ENCODE measurements at places on chromosomes 1 and 21.

DNA sequence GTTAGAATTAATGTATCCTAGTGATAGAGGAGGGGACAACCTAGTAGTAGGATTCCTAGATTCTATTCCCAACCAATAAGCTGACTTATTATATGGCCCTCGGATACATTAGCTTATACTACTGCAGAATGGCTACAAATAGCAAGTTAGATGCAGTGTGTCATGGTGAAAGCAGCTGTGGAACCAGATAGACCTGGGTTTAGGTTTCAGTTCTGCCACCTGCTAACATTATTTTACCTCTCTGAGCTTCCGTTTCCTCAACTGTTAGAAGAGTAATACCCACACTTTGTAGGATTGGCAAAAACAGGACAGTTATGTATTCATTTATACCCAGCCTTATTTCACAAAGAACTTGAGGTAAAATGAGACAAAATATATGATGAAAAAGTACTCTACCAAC lies 21.6 kb upstream of the MAGOH start:
- DNase-seq, result no peak

GRCh38 chr1:222167111-222167510 lies 380.8 kb downstream of the HHIPL2 start:
- no peak for DNase-seq

GRCh38 chr21:45151445-45152160 lies 77.2 kb downstream of the ADARB1 start:
- DNase-seq, result no peak

DNA sequence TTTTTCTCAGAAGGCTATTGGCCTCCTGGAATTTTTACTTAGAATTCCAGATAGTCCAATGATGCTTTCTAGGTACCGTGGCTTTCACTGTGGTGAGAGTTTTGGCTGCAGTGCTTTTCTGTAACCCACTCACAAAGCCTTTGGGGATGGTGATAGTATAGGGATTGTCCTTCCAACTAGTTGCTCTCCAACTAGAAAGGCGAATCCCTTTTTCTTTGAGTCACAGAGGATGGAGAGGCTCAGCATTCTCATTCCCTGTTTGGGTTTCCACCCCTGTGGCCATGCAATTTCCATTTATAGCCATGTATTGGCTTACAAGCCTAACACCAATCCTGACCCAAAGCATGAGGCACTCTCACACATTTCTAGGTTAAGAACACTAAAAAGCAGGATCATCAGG lies 300.3 kb downstream of the DISC1 start:
- no peak for DNase-seq

GRCh38 chr1:99264201-99265021 lies at the start of gene PLPPR4:
PLPPR4 (plus strand) TSS chr1:99264492; CDS start chr1:99264594, 102 bp downstream.
- peak; percentile 6 for DNase-seq

DNA sequence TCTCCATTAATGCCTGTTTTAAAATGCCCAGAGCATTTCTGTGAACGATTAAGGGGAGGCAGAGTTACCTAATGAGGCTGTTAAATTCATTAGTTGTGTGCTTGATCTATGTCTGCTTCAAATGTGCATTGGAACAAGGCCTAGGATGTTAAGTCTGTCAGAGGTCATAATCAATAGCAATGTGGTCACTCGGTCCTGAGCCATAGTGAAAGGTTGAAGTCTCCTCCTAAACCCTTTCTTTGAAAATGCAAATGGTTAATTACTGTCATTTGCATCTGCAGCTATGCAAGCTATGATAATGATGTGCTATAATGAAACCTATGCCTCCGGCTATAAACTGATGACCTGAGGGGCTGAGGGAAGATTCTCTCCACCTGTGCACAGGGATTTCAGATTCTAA lies 114.2 kb upstream of the NR5A2 start:
- no peak for DNase-seq

- DNase-seq, result no peak
Observed at GRCh38 chr1:83901547-83902155, 97.3 kb downstream of the TTLL7 start.

DNA sequence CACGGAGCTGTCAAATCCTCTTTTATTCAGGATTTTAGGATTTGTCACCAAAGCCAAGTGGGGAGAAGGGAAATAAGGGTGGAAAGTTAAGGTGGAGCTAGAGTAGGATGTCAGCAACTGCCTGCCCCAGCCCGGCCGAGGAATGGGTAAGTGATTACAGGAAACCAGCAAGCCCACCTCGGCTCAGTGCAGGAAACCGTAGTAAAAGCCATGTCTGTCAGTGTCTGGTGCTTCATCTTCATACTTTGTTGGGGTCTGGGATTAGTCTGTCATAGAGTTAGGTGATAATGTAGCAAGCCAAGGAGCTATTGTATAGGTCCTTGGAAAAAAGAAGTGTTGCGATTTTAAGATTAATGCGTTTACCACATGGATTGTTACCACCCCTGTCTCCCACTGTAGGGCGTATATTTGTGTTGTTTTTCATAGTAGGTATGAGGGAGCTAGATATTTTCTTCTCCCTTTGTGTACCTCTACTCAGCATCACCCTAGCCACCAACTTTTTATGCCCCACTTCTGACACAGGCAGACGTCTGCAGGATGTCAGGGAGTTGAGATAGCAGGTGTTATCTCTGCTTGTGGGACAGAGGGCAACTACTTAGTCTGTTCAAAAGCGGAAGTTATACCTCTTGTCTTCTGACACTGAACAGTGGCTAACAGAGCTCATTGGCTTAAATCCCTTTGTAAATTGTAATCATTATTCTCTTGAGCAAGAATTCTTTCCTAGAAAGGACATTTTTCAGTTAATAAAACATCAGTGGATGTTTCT lies 253.7 kb downstream of the HHAT start:
- DNase-seq, result no peak

DNA sequence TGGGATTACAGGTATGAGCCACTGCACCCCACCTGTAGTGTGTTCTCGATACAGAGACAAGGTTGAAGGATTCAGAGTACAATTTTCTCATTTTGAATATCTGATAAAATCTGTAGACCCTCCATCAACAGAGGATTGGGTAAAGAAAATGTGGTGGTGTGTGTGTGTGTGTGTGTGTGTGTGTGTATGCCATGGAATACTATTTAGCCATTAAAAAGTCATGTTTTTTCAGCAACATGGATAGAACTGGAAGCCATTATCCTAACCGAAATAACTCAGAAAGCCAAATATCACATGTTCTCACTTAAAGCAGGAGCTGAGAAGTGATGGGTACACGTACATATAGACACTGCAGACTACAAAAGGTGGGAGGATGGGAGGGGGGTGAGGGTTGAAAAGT lies 57.9 kb downstream of the TRAF5 start:
- DNase-seq, result no peak

- DNase-seq, result no peak
Observed at GRCh38 chr21:45178971-45179370, 104.6 kb downstream of the ADARB1 start.

DNA sequence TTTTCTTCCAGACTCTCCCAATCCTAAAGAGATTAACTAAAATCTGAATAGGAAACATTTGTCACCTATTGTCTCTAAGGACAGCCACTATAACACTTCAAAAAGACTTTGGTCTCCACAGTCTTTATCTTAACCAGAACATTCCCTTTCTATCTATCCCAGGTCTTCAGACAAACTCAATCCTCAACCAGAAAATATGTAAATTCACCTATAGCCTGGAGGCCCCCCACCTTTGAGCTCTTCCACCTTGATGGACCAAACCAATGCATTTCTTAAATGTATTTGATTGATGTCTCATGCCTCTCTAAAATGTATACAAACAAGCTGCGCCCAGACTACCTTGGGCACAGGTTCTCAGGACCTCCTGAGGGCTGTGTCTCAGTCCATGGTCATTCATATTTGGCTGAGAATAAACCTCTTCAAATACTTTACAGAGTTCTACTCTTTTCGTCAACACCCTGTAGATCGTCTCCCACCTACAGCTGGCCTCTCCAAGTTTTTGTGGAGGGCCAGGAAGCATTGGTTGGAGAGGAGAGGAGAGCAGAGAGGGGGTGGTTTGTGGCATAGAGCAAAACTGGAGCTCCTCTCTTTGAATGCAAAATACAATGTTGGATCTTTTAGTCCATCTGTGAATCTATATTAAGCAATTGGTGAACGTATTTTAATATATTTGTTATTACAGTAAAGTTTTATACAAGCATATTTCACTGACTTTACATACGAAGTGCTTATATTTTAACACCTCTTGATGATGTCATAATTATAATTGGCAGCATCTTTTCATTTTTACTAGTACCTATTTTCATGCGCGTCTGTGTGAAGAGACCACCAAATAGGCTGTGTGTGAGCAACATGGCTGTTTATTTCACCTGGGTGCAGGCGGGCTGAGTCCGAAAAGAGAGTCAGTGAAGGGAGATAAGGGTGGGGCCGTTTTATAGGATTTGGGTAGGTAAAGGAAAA lies 230.7 kb upstream of the DUSP10 start:
- DNase-seq, result no peak

- DNase-seq, result no peak
Observed at GRCh38 chr1:178727014-178727895, 2.2 kb downstream of the RALGPS2 start.

DNA sequence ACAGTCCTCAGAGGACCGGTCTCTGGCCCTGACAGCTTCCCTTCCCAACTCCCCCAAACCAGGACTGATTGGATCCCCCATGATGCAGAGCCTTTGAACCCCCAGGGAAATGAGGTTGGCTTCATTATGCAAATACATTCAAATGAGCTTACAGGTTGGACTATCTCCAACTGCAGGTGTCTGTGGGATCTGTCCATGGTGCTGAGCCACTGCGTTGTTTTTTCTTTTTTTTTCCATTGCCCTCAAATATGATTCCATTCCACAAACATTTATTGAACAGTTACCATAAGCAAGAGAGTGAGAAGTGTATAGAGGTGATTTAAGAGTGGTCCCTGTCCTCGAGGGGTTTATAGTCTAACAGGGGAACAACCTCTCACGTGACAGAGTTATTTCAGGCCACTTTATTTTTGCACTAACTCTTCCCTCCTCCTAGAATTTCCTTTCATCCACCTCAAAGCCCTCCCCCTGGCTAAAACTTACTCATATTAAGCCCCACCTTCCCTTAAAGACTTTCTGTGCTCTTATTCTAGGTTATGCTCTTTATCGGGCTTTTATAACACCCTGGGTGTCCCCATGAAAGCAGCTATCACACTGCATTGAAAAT lies 21.9 kb downstream of the DLGAP3 start:
- DNase-seq, result no peak

DNA sequence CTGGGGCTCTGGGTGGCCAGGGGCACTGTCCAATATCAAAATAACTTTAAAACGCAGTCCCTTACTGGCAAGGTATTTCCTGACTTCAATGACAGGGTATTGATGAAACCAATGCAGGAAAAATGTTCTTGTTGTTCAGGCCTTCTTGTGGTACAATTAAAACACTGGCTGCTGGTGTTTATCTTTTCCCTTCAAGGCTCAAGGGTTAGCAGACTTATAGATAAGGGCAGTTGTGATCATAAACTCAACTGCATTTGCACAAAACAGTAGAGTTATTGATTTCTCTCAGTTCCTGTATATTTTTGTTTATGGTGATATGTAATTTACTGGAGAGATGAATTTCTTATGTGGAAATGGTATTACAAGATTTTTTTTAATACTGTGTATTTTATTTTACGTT lies 2.7 kb upstream of the CD84 start:
- no peak for DNase-seq

DNA sequence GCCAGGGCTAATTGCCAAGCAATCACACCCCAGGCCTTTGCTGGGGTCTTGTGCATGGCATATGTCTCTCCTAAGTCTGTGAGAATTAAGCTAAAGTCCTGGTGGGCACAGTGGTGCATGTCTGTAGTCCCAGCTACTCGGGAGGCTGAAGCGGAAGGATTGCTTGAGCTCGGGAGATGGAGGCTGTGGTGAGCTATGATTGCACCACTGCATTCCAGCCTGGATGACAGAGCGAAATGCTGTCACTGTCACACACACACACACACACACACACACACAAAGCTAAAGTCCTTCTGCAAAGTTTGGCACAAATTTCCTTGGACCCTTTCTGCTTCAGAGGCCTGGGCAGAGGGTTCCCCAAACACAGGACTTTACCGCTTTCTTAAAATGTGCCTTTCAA lies 31.3 kb upstream of the DNAJC11 start:
- DNase-seq, result no peak

GRCh38 chr1:117166076-117166475 lies 44.5 kb upstream of the TRIM45 start:
- DNase-seq, result no peak

GRCh38 chr1:11977625-11978024 lies 2.6 kb upstream of the MFN2 start:
- DNase-seq, result no peak

DNA sequence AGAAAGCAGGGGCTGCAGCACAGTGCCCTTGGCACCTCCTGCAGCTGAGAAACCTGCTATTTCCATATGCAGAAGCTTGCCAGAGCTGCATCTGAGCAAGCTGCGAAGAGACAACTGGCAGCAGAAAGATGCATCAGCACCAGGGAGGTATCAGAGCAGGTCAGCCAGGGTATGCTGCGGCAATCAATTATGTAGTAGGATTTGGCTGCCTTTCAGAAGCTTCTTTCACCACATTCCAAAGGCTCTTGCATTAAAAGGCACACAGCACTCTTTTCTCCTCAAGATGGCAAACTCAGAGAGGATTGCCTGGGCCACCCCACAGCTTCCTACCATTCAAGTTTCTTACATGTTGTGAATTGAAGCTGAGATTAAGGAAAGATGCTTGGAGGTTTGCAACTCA lies 47.6 kb upstream of the RAP1A start:
- no peak for DNase-seq

- DNase-seq, result no peak
Observed at GRCh38 chr1:2540816-2541492, 10.9 kb upstream of the HES5 start.

DNA sequence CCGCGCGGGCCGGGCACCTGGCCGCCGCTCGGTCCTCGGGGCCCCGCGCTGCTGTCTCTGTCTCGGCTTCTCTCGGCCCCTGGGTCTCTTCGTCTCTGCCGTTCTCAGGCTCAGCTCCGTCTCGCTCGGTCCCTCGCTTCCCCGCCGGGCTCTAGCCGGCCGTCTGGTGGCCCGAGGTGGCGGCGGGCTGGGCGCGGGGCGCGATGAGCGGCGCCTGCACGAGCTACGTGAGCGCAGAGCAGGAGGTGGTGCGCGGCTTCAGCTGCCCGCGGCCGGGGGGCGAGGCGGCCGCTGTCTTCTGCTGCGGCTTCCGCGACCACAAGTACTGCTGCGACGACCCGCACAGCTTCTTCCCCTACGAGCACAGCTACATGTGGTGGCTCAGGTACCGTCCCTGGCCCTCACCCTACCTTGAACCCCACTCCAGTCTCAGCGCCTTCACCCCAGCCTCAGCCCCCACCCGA lies 355 bp downstream of the SHISAL2A start:
- DNase-seq, result no peak

- DNase-seq, result no peak
Observed at GRCh38 chr1:42746436-42747105, 6.5 kb upstream of the CLDN19 start.

- DNase-seq, result no peak
Observed at GRCh38 chr1:233491953-233492620, 121.8 kb upstream of the KCNK1 start.
